ENCODE measurements at places on chromosomes 5 and 9.

- no peak for DNase-seq
These were observed at the start of gene LCN15 for GRCh38 chr9:136764301-136764891. Gene LCN15, minus strand, starts transcription at chr9:136764518. Its CDS starts 30 bp downstream, at chr9:136764488.

GRCh38 chr5:93100428-93100827 lies 480.6 kb downstream of the NR2F1-AS1 start:
- DNase-seq: no peak

DNA sequence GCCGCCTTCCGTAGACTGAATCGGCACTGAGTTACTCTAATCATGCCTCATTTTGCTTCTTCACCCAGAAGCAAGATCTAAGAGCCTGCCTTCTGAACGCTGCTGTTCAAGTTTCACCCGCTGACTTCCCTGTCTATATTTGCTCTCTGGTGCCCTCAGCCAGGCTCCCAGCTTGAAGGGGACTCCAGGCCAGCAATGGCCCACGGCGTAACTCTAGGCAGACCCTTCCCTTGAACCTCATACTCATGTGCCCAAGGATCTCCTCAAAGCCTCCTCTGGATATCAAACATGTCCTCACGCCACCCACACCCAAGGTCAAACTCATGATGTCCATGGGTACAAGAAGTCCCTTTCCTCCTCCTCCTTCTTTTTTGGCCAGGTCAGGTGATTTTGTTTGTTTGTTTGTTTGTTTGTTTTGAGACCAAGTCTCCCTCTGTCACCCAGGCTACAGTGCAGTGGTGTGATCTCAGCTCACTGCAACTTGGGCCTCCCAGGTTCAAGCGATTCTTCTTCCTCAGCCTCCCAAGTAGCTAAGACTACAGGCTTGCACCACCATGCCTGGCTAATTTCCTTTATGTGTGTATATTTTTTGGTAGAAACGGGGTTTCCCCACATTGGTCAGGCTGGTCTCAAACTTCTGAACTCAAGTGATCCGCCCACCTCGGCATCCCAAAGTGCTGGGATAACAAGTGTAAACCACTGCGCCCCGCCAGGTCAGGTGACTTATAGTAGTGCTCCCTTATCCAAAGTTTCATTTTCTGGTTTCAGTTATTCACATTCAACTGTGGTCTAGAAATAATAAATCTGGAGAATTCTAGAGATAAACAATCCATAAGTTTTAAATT lies 239.0 kb downstream of the SYK start:
- DNase-seq: no peak

DNA sequence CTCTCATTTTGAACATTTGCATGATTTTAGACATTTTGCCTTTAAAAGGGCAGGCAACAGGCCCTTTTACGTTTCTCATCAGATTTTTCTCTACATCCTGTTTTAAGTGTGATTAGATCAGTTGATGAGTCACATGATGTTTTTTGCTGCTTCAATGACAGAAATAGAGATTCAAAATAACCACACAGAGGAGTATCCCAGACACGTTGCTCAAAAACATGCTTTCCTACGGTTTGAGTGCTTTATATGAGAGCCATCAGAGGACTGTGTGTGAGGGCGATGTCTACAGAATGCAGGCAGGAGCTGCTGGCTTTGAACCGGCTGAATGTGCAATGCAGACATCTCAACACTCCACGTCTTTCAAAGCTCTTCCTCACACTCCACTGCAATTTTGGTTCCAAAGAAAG lies 42.1 kb downstream of the OTULIN start:
- DNase-seq: no peak

- peak; percentile 76 for DNase-seq
These were observed at the start of gene NIPBL for GRCh38 chr5:36876299-36876964. Gene NIPBL, plus strand, starts transcription at chr5:36876769. Its CDS starts 76,928 bp downstream, at chr5:36953697.

- no peak for DNase-seq
These were observed 1238.7 kb upstream of the WWC1 start for GRCh38 chr5:167052791-167053190.

- no peak for DNase-seq
These were observed 126.3 kb upstream of the ASTN2 start for GRCh38 chr9:117541181-117541580.

GRCh38 chr5:99061711-99062110 lies 132.9 kb upstream of the CHD1 start:
- DNase-seq: no peak

DNA sequence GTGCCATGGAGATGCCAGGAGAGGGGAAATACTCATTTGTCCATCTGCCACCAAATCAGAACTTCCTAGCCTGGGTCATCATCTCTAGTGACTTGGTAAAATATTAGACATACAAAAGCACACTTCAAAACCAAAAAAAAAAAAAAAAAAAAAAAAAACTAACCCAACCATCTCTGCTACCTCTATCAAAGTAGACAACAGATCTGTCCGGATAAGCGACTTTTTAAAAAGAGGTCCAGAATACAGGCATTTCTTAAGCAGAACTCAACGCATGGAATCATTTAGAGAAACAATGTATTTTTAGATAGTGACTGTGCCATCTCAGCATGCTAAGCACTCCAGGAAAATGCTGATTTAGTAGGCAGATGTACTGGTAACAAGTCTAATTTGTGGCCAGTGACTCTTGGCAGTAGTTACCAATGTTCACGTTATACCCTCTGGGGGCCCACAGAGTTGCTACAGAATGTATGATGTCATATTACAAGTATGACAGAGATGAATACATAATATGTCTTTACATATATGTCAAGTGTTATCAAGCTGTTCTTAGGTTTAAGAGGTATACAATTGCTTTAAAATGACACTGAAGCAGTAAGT lies 107.8 kb downstream of the SMIM23 start:
- DNase-seq: no peak

DNA sequence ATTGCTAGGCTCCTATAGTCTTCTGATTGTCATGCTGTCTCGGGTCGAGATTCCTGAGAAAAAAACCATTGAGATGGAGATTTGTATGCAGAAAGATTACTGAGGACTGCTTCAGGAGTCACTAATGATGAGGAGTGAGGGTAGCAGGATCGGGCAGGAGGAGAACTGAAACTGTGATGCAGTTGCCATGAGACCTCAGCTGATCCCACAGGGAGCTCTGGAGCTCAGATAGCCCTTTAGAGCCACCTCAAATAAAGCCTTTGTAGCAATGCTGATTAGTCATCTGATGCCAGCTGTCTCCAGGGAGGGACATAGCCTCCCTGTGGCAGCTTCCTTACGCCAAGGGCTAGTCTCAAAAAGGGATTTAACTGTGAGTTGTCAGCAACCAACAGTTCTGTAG lies 256.9 kb downstream of the DMAC1 start:
- DNase-seq: no peak

DNA sequence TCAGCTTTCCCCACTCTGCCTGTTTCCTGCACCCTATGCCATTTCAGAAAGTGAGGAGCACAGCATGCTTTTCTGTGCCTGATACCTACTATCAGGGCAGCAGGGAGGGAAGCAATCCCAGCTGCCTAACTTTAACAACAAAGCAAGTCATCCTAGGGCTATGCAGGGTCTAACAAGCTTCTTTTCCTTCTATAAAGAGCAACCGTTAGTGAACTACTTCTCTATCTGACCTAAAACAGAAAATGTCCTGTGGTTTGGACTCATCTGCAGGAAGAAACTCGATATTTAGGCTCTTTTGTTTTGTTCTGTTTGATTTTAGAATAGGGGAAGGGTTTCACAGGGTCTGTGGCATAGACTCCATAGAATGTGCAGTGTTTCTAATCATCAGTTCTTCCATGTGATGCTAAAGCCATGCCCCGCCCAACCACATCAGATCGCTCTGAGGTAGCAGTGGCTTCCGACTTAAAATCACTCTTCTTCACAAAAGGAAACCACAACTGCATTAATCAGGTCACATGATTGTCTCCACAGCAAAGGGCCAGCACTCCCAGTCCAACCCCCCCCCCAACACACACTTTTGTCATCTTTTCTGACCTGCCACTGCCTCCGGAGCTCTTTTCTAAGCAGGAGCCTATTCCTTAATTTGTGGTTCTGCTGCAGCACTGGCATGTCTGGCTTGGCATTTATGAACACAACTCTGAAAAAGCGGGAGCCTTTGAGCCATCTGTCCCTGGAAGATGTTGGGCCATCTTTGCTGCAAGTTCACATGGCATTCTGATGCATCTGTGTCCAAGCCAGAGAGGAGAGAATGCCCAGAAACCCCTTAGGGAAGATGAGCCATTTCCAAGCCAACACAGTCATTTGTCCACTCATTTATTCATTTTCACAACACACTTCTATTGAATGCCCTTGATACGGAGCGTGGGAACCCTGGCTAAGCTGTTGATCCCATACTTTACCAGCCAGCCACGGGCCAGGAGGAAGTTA lies 71.6 kb downstream of the CFAP90 start:
- no peak for DNase-seq

DNA sequence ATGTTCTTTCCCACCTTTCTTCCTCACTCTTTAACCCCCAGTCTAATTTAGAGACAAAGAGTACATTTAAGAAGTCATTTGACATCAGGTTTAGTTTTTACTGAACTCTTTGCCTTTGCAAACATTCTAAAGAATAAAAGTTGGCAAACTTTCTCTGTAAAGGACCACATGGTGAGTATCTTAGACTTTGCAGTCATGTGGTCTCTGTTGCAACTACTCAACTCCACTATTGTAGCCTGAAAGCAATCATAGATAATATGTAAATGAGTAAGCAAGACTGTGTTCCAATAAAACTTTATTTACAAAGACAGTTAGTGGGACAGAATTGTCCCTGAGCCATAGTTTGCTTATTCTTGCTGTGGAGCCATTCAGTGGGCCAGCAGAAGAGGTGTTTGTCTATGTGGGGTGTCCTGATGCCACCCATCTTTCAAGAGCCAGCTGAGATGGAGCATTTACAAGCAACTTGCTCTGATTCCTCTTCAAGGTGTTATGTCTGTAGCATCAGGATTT lies 25.4 kb downstream of the ABLIM3 start:
- no peak for DNase-seq

DNA sequence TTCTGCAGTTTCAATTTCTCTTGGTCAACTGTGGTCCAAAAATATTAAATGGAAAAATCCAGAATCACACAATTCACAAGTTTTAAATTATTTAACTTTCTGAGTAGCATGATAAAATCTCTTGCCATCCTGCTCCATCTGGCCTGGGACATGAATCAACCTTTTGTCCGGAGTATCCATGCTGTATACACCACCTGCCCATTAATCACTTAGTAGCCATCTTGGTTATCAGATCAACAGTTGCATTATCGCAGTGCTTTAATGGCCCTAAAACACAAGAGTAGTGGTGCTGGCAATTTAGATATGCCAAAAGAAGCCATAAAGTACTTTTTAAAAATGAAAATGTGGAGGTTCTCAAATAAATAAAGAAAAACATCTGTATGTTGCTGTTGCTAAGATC lies 25.3 kb downstream of the EFCAB9 start:
- DNase-seq: no peak

- DNase-seq: no peak
These were observed 3.7 kb upstream of the GPX3 start for GRCh38 chr5:151016700-151017099.

DNA sequence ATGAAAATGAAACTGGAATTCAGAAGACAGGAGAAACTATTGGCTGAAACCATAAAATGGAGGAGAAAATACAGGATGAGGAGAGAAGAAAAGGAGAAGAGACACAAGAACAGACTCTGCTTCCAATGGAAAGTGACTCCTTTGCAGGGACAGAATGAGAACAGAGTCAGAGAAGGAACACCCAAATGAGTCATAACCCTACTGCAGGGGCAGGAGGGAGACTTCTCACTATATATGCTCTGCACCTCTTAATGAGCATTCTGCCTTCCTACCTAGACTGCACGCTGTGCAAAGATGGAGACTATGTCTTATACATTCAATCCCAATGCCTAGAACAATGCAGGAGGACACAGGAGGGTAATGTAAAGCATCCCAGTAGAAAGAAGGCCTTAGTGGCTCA lies 2.1 kb downstream of the SAXO1 start:
- DNase-seq: no peak

DNA sequence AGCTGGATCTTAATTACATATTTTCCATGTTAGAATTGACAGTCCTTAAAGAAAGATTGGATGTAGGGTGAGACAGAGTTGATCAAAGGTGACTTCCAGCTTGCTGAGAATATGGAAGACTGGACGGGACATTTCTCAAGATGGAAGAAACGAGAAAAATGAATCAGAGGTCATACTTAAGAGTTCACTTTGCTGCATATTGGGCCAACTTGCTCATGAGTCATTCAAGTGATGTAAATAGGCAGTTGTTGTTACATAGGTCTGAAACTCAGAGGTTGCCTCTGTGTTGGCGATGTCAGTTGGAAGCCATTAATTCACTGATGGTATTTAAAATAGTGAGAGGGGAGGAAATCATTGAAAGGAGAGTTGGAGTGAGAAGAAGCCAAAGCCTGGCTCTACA lies 132.8 kb downstream of the CD180 start:
- DNase-seq: no peak

- DNase-seq: no peak
These were observed 63.5 kb downstream of the ZNF354C start for GRCh38 chr5:179123491-179124272.

DNA sequence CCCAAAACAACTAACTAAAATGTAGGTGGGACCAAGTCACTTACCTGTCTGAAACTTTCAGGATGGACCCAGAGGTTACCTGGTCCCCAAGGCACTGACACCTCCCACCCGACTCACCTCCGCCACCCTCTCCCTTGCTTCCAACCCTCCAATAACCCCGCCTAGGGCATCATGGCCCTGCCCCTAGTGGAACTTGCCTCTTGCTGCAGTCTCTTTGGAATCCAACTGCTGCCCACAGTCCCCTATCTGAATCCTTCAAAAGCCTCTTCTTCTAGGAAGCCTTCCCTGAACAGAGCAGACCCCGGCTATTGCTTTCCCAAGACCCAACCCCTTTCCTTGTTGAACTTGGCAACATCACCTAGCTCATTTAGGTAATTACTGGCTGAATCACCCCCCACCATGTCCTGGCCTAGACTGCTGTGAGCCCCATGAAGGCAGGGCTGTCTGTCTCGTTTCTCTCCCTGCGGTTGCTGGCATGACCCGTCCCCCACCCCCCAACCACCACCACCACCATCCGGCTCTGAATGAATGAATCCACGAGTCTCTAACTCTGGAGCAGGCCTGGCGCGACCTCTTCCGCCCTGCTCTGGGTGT lies 9.4 kb downstream of the CRB2 start:
- no peak for DNase-seq

DNA sequence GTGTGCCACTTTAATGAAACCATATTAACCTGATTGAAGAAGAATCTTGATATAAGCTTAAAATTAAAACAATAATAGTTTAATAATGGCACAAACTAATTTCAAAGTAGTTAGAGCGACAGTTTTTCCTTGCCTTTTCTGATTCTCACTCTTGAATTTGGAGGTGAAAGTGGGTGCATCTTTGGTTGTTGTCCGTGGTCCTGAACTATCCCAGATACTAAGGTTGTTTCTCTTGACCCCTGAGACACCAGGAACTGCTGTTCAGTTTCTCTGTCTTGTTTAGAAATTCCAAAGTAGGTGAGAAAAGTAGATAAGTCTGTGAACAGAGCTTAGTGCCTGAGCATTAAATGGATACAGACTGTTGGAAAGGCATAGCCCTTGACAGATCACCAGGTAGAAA lies 274.7 kb downstream of the FBXL7 start:
- DNase-seq: no peak

Data from activated CD4-positive, CD25-positive, alpha-beta regulatory T cell (primary cell).